Kidney (tissue), 22 donors: ENCODE measurements at places on chromosomes 1 and 21. TPM values are rescaled to one million over a fixed set of nuclear protein-coding genes. Genes with fewer than 3 reads are reported as not detected.

The ACBD3 gene
- total RNA-seq: 43.1 TPM

- H3K27me3 ChIP-seq: no peaks in the 10 kb centered on the region
- peaks cover 7% of the 10 kb centered on the region for H3K36me3 ChIP-seq
- peaks cover 5% of the 10 kb centered on the region for H3K4me1 ChIP-seq
- no peak for DNase-seq
- no peak overlapping the region for H3K4me3 ChIP-seq
- H3K27ac ChIP-seq: no peak overlapping the region
Measured at GRCh38 chr1:151251656-151252470, 2.7 kb upstream of the PSMD4 start.

The HLX gene
- total RNA-seq: 8.2 TPM

The AQP10 gene
- total RNA-seq: not detected

DNA sequence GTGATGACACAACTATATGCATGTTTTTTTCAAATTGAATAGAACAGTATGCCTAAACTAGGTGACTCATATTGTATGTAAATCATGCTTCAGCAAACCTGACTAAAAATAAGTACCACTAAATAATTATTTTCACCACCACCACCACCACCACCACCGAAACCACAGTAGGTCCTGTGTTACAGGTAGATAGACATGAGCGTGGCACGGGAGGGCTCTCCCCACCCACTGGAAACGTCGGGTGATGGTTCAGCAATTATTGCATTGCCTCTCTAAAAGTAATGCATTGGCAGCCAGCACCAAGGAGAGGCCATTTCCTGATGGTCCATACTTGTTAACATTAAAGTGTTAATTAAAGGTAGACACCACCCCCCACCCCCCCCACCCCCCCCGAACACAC lies 297.0 kb upstream of the NCAM2 start:
- no peak overlapping the region for H3K27ac ChIP-seq
- no peak for DNase-seq
- no peaks in the 10 kb centered on the region for H3K27me3 ChIP-seq
- no peaks in the 10 kb centered on the region for H3K36me3 ChIP-seq
- H3K4me1 ChIP-seq: no peaks in the 10 kb centered on the region
- no peak overlapping the region for H3K4me3 ChIP-seq
